ENCODE measurements at places on chromosomes 7 and 10. TPM values are rescaled to one million over a fixed set of nuclear protein-coding genes. Genes with fewer than 3 reads are reported as not detected.
A peak's percentile ranks its signal among the peaks of the same experiment; 100 is the strongest.

Gene TEX47
- not detected for total RNA-seq

DNA sequence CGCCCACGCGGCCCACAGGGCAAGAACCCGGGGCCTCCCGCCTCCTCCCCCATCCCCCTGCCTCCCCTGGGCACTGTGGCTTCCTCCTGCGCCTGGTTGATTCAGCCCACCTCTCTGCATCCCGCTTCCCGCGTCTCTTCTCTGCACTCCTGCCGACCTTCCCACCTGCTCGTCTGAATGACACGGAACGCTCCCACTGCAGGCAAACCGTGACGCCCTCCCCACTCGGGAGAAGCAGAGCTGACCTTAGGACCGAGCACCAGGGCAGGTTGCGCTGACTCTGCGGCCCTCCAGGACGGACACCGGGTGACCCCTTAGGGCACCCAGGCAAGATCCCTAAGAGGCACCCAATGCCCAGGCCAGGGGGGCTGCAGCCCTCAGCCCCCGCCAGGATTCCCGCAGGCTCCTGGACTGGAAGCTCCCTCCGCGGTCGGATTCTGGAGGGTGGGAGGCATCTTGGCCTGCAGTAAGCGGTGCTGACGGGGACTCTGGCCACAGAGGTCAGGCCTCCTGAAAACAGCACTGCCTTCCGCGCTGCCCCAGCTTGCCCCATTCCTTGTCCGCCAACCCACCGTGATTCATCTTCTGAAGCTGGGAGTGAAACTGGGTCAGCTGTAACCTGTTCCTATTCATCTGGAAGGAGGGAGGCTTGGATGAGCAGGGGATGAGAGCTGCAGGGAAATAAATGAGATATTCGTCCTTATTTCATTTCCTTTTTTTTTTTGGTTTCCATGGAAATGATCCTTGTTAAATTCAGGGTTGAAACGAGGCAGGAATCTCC lies 990 bp downstream of the CALML3 start:
- H3K4me3 ChIP-seq: no peak overlapping the region
- no peaks in the 10 kb centered on the region for H3K27me3 ChIP-seq
- no peak for ATAC-seq
- H3K36me3 ChIP-seq: no peaks in the 10 kb centered on the region
- no peaks in the 10 kb centered on the region for H3K4me1 ChIP-seq

Gene TMEM213
- not detected for total RNA-seq

DNA sequence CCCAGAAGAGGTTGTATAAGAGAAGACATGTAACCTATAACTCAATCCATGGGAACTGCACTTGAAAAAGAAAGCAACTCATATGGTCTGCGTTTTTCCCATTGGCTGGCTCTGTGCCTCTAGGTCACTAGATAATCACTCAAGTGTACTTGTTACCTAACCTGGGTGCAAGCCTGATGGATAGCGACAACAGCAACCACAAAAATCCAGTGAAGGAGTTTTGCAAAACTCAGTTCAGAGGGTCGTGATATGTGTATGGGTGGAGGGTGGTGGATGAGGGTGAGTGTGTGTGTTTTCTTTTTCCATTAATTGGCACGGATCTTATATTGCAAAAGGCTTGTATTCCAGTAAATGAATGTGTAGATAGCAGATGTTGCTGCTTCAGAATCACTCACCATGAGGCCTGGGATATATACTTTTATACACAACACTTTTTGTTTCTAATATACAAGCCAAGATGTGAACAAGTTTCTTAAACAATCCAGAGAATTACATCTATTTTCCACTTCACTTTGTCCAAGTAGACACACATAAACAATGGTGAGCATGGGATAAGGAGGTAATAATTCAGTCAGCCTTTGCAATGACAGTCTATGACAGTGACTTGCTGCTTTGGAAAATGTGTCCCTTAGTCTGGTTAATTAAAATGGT lies 286.9 kb upstream of the DKK1 start:
- no peaks in the 10 kb centered on the region for H3K27me3 ChIP-seq
- no peak overlapping the region for H3K27ac ChIP-seq
- ATAC-seq: no peak
- H3K4me1 ChIP-seq: no peaks in the 10 kb centered on the region
- no peak overlapping the region for H3K4me3 ChIP-seq

Gene LCOR
- total RNA-seq: 25.5 TPM

DNA sequence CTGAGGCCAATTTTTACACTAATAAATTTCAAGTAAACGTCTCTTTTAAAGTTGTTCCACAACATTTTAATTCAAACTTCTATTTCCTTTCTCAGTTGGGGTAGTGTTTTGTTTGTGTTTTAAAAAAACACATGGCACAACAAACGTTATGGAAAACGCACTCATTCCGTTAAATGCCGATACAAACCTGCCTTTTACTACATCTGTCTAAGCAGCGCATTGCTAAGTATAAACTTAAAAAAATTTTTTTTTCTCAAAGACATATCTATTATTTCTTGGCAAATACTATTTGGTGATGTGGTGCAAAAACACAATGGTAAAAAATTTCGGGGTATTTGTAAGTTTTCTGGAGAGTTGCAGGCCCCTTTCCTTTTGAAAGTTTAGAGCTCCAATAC lies 1.4 kb downstream of the SKIDA1 start:
- no peak overlapping the region for H3K4me3 ChIP-seq
- ATAC-seq: no peak
- H3K27me3 ChIP-seq: peaks cover 24% of the 10 kb centered on the region
- H3K27ac ChIP-seq: no peak overlapping the region

DNA sequence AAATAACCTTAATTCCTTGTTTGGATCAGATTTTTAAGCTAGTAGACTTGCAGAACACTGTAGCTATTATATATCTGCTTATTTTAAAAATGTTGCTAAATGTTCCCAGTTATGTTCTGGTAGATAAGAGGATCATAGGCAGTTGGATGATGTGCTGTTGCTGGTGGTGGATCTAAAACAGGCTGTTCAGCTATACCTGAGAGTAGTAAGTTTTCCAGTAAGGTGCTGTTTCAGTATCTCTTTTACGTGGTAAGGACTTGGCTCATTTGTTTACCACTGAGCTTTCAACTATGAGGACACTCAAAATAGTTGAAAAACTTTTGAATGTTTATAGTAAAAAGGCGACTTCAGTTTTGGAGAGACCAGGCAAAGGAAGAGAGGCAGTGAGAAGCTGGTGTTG lies 180.9 kb downstream of the CDK14 start:
- no peaks in the 10 kb centered on the region for H3K27me3 ChIP-seq
- ATAC-seq: no peak
- no peaks in the 10 kb centered on the region for H3K4me1 ChIP-seq

DNA sequence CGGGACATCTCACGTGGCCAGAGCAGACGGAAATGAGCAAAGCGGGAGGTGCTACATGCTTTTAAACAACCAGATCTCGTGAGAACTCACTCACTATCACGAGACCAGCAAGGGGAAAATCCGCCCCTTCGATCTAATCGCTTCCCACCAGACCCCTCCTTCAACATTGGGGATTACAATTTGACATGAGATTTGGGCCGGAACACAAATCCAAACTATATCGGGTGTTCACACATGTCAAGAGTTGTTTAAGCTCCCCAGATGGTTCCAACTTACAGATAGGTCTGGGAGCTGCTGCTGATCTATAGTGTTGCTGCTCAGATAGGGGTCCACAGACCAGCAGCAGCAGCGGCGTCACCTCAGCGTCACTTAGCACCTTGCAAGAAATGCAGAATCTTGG lies 194.9 kb downstream of the GPAM start:
- H3K4me1 ChIP-seq: no peaks in the 10 kb centered on the region
- no peak overlapping the region for H3K27ac ChIP-seq
- no peaks in the 10 kb centered on the region for H3K36me3 ChIP-seq
- ATAC-seq: no peak
- no peak overlapping the region for H3K4me3 ChIP-seq

- peak overlapping the region; percentile 91 for H3K4me3 ChIP-seq
- H3K27me3 ChIP-seq: no peaks in the 10 kb centered on the region
- H3K27ac ChIP-seq: peak overlapping the region; percentile 98
- H3K36me3 ChIP-seq: no peaks in the 10 kb centered on the region
Measured at GRCh38 chr10:28177944-28178637, 124.8 kb downstream of the MPP7 start.

Gene NUTM2E
- total RNA-seq: not detected

DNA sequence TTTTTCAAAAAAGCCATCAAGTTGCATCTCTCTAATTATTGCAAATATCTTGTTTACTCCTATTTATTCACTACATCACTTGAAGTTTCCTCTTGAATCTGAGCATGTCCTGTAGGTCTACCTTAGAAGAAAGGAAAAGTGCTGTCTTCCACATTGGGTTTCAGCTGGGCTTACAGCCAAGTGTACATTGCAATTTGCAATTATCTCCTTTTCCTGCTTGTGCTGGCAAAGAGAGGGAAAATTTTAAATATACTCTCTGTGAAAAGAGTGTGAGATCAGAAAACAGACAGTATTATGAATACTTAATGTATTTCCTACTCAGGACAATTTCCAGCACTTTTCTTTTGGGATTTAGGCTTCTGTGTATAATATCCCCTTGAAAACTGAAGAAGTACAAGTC lies 839.7 kb downstream of the CNTNAP2 start:
- no peak overlapping the region for H3K27ac ChIP-seq
- no peak for ATAC-seq
- no peak overlapping the region for H3K4me3 ChIP-seq
- no peaks in the 10 kb centered on the region for H3K27me3 ChIP-seq
- H3K4me1 ChIP-seq: no peaks in the 10 kb centered on the region

DNA sequence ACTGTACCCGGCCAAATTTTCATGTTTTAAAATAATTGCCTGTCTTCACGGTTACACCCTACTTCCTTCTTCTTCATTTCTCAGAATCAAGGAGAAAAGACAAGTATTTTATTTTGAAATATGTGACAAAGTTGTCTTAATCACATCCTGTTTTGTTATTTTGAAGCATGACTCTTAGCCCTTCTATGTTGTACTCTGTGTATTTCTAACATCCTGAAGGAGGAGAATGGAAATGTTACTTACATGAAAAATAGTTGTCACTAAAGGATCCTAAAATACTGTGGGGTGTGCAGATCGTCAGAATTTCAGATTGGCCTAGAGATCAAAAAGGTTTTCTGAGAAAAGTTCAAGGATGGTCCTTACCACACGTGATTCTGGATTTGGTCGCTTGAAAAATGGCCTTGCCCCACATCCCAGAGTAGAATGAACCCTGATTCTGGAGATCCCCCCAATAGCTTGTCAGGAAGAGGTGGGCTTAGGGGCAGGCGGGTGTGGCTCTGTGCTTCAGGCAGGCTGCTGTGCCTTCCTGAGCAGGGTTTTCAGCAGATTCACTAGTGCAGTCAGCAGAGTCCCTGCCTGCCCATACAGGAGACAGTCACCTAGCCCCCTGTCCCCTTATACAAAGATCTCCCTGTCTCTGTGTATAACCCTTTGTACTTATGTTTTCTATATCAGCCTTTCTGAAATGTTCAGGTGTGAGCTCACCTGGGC lies 8.6 kb downstream of the UPP1 start:
- peaks cover 44% of the 10 kb centered on the region for H3K4me1 ChIP-seq
- no peaks in the 10 kb centered on the region for H3K27me3 ChIP-seq
- ATAC-seq: peak; percentile 79
- H3K4me3 ChIP-seq: peak overlapping the region; percentile 81
- peak overlapping the region; percentile 97 for H3K27ac ChIP-seq

Gene FBXL13
- total RNA-seq: 1.1 TPM

Gene CUZD1
- 2.6 TPM for total RNA-seq

DNA sequence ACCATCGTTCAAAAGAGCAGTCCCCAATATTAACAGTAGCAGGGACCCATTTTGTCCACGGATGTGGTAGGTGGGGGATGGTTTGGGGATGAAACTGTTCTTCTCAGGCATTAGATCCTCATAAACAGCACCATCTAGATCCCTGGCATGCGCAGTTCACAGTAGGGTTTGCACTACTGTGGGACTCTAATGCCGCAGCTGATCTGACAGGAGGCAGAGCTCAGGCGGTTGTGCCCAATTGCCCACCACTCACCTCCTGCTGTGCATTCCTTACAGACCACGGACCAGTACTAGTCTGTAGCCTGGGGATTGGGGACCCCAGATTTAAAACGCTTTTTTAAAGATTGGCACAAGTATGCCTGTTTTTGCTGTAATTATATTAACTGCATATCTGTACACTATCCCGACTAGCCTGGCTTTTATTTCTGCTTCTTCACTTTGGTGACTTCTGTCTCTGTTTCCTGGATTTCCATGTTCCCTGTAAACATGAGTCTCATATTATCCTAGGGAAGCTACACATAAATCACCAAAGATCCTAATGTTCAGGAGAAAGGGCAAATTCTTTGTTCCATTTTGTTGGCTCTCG lies 163.3 kb upstream of the AKR1E2 start:
- peaks cover 5% of the 10 kb centered on the region for H3K27me3 ChIP-seq
- H3K4me1 ChIP-seq: peaks cover 4% of the 10 kb centered on the region
- H3K36me3 ChIP-seq: no peaks in the 10 kb centered on the region
- peak overlapping the region; percentile 18 for H3K27ac ChIP-seq
- H3K4me3 ChIP-seq: no peak overlapping the region

Gene WASHC2A
- 38.4 TPM for total RNA-seq

- no peaks in the 10 kb centered on the region for H3K36me3 ChIP-seq
- no peak overlapping the region for H3K27ac ChIP-seq
- H3K27me3 ChIP-seq: no peaks in the 10 kb centered on the region
- no peaks in the 10 kb centered on the region for H3K4me1 ChIP-seq
Measured at GRCh38 chr7:118826246-118826645, 601.7 kb downstream of the ANKRD7 start.

DNA sequence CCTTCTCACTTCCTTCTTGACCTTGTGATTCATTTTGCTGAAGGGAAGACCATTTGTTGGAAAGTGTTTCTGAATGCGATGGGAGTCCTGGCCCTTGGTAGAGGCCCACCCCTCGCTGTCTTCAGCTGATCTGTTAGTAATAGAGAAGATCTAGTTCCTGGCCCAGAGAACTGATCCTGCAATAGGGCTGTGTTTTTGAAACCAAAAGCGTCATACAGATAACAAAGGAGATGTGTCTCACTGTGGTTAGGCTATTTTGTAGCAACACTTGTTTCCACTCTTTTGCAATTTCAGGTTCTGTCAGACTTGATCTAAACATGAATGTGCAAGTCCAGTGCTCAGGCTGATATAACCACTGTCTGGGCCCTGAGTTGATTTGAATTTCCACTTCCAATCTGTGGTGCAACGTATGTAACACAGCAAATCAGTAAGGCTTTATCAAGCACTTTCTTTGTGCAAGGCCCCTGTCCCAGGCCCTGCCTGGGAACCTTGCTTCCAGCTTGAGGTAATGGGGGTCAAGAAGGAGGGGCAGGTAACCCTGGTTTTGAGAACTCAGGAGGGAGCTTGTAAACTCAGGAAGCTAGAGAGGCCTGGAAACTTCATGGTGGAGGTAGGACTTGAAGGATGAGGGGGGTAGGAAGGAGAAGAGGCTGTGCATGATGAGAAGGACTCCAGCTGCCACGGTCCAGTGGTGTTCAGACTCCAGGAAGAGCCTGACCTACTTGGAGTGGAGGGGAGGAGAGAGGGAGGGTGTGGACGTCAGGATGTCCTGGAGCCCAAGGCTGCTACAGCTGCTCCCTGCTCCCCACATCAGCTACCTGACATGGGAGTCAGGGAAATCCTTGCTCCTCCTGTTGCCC lies 42.2 kb upstream of the SRGN start:
- ATAC-seq: peak; percentile 82
- H3K4me1 ChIP-seq: peaks cover 30% of the 10 kb centered on the region
- peaks cover 9% of the 10 kb centered on the region for H3K36me3 ChIP-seq
- peak overlapping the region; percentile 95 for H3K27ac ChIP-seq
